ENCODE measurements at places on chromosomes 6 and 20.

GRCh38 chr6:166382500-166382932, 224 bp downstream of the MPC1 start:
- no peak for DNase-seq

DNA sequence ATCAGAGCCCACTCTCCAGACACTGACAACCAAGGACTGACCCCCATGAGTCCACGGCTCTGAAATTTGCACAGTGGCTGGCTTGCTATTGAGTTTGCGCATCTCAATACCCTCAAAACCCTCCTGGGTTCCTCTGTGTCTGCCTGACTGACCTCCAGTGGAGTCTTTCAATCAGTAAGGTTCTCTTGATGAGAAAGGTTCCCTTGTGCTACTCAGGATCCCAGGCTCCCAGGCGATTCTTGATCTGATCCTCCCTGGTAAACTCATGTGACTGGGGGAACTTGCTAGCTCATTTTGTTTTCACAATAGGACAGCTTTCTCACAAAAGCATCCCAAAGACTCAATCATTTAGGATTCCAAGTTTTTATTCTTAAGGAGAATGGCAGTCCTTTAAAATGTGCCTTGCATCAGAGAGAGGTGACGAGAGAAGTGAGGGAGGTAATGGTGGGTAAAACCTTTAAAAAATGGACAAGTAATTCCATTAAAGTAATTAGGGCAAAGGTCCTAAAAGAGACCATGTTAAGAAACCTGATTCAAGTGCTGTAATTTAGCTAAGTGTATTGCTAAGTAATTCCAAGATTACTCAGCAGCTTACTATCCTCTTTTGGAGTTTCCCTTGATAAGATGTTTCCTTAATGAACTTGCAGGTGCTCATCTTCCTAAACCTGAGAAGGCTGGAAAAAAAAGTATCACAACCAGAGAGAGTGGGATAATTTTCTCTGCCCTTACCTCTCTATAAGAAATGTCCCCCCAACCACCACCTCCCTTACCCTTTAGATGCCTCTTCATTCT, 304.7 kb upstream of the SGK1 start:
- DNase-seq, result no peak

DNA sequence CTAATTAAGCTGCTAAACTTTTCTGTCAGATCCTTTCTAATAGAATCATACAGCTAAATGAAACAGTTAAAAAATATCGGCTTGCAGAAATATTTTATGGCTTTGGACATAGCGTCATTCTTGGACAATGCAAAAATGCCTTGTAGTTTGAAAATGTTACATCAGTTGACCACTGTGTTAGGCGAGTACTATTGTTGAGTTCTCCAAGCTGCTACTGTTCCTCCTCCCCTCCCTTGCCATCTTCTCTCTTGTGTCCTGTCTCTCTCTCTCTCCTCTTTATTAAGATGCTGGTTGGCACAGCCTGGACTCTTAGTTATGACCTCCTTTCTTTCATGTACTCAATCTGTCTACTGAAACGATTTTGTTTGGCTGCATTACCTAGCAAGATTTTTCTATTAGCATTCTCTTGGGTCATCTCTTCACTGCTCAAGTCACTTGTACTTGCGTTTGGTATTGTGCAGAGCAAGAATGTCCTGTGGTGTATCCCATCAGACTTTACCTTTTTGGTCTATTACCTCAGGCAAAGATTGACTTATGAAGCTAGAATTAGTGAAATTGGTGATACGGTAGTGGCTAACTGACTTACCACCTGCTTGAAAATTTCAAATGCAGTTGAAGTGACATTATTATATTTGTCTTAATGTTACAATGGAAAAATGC, 127.9 kb downstream of the FARS2 start:
- DNase-seq, result no peak

- no peak for DNase-seq
Observed at GRCh38 chr6:71621918-71622519, 264.3 kb upstream of the RIMS1 start.

- no peak for DNase-seq
Observed at GRCh38 chr6:137206577-137206976, 12.6 kb downstream of the IFNGR1 start.

- no peak for DNase-seq
Observed at GRCh38 chr6:157597461-157598312, 216.7 kb downstream of the ZDHHC14 start.

GRCh38 chr20:58473453-58474425, 41.5 kb downstream of the APCDD1L start:
- no peak for DNase-seq

- DNase-seq, result no peak
Observed at GRCh38 chr20:60096166-60096565, 137.9 kb downstream of the CDH26 start.

DNA sequence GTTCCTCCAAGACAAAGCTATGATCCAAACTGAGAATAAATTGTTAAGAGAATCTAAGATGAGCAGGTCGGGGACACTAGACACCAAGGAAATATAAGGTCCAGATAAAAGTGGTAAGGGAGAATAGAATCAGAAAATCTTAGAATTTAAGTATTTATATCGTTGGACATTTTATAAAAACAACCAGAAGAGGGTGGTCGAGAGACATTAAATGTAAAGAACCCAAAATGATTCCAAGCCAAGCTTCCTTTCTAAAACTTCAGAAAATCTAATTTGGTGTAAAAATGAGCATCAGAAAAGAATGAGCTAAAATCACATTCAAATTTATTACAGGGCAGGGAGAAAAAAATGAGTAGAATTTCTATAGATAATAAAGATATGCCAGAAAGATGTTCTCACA, 97.8 kb upstream of the OGFRL1 start:
- DNase-seq, result no peak

DNA sequence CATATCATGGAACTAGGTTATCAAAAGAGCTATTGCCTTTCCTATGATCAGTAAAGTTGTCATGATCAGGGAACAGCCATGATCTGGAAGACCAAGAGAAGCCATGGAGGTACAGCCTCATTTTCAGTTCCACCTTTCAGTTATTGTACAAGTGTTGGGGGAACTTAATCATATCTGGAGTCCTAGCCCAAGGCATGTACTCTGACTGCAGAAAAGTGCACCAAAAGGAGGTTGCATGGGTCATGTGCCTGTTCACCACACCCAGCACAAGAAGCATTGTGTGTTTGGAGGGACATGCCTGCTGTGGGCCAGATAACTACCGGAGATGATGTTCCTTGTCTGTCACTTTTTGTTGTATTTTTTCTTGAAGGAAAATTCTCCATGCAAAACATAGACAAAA, 185.8 kb upstream of the MAN1A1 start:
- DNase-seq, result no peak

DNA sequence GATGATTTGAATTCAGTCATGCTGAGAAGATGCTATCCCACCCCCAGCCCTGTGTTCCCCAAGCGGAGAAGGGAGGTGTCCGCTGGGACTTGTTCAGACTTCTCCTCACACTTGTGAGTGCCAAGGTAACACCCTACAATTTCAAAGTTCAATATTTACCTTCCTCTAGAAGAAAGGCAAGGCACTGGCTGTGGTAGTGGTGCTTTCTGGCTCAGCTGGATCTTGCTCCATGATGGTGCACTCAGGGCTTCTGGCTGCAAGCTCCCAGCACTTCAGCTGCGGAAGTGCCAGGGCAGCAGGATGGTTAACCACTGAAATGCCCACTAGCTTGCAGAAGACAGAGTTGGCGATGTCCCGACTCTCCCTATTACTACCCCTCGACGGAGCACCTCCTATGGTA, 135.4 kb downstream of the MTFR2 start:
- no peak for DNase-seq

DNA sequence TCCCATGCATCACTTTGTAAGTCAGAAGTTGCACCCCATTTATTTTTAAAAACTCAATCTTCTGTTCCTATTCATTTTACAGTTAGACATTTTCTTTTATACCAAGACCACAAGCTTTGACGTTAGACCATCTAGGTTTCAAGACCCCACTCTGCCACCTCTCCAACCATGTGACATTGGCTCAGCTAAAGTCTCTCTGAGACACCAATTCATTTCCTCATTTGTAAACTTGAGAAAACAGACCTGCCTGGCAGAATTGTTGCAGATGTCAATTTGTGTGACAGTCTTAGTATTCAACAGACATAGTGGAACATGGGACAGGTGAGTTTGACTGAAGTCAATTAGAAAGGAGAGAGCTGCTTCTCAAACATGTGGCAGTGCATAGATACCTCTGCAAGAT, 55.6 kb upstream of the CSE1L start:
- DNase-seq, result no peak

DNA sequence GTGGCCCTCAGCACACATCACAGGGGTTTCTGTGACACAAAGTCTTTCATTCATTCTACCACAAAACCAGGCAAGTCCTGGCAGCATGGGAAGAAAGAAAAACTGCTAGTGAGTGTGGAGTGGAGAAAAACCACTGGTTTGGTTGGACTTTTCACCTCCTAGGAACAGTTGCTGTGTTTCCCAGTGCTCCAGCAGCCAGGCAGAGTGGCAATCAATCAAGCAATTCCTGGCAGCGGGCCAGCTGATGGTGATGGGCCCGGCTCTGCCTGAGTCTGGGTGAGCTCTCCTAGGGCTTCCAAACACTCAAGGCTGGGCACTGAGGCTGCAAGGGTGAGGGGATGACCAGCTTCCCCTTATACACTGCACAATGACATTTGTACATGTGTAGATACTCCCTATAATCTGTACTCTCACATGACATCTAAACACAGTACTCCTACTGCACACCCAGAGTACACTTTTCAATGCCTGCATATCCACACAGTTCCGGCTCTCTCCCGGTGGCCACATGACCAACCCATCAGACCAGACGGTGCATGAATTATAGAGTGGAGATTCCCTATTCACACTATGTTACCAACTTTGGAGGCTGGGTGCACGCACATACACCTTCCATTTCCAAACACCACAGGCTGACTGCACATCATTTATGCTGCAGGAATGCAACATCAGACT, 156.6 kb downstream of the UNC5CL start:
- no peak for DNase-seq

DNA sequence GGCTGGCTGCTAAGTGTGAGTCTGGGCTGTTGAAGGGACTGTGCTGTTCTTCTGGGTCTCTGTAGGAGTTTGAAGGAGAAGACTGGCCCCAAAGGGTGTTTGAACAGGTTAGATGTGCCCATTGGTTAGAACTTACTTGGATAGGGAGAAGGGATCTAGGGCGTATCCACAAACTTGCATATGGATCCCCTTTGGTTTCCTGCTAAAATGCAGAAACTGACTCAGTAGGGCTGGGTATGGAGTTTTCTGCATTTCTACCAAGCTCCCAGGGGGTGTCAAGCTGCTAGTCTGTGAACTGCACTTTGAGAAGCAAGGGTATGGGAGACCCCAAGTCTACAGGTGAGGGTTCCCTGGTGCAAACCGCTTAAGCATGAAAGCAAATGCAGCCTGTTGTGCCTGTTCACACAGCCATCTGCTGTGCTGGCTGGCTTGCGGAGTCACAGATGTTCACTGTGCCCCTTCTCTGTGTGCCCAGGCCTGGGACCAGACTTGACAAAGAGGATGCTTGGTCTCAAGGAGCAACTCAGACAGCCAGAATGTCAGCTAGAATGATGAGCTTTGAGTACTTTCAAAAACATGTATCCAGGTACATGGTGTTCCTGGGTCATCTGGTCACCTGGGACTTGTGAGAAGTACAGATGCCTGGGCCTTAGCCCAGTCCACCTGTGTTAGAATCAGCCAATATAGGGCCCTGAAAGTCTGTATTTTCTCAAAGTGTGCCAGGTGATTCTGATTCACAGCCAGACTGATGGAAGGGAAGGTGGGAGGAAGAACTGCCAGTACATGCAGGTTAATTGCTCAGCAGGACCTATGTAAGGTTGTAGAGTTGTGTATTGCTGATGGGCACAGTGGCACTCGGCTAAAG, 7.4 kb downstream of the PPP1R16B start:
- no peak for DNase-seq

DNA sequence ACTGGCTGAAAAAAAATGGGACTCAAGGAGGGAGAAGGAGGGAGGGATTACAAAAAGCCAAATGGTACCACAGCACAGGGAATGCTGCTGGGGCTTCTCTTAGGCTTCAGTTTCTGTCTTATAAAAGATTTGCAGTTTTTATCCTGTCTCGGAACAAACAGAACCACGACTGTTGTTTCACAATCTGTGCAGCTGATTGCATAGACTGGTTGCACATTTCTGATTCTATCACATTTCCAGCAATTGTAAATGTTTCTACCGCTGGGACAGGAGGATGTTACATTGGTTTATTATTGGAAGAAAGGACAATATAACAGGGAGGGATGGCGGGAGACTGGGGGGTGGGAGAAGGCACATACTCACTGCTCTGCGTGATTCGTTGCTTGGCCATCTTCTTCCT, 73.5 kb upstream of the ARID1B start:
- no peak for DNase-seq

DNA sequence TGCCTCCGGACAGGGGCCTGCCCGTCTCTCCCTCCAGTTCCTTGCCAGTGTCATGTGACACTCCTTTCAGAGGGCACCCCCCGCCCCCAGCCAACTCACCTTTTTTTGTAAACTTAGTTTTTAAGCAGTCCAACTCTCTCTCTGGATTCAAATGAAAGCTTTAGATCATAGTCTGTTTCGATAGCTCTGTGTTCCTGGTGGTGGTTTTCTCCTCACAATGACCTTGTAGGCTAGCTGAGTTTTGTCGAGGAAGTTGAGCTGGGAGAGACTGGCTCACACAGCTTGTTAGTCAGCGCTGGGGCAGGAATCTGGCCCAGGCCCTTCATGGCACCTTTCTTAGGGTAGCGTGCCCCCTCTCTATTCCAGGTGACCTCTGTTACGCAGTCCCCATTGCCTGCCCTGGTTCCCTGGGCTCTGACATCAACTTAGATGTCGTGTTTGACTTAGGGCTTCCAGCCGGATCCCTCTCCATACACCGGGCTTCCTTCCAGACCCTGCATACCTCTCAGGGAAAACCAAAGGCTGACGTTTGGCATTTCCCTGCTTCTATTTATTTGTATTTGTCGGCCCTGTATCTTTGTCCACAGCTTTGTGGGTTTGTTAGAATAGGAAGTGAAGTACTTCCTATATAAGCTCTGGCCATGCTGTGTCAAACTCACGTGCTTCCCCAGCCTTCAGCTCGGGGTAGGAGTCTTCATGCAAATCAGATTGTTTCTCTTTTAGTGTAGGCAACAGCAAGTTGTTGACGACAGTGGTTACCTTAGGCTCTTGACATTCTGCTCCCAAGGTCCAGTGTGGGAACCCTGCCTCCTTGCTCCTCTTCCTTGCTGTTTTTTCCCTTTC, 12.7 kb downstream of the IGF2R start:
- no peak for DNase-seq

GRCh38 chr6:105429676-105430075, 26.8 kb upstream of the PREP start:
- DNase-seq, result no peak

DNA sequence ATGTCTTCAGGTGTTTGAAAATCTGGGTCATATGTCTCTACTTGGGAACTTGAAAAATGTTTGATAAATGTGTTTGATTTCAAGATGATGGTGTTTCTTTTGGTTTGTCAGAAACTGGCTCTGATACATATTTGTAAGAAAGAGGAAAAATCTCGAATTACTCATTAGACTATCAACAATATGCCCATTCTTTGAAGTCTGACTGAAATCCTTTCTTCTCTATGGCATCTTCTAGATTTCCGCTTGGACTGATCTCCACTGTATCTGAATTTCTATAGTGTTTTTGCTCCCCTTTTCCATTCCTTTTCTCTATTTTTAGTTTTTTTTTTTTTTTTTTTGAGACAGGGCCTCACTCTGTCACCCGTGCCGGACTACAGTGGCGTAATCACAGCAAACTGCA, 1096.5 kb downstream of the KIF16B start:
- no peak for DNase-seq

GRCh38 chr20:41147767-41148191, 10.4 kb downstream of the PLCG1 start:
- no peak for DNase-seq

All from GOT3 (cell line).